ENCODE measurements at places on chromosomes 6 and 20. TPM values are rescaled to one million over a fixed set of nuclear protein-coding genes. Genes with fewer than 3 reads are reported as not detected.

Gene XKR7
- not detected for polyA plus RNA-seq

Gene KIF13A
- not detected for polyA plus RNA-seq

GRCh38 chr20:59032713-59033059 lies 551 bp upstream of the ATP5F1E start:
- no peak for DNase-seq

DNA sequence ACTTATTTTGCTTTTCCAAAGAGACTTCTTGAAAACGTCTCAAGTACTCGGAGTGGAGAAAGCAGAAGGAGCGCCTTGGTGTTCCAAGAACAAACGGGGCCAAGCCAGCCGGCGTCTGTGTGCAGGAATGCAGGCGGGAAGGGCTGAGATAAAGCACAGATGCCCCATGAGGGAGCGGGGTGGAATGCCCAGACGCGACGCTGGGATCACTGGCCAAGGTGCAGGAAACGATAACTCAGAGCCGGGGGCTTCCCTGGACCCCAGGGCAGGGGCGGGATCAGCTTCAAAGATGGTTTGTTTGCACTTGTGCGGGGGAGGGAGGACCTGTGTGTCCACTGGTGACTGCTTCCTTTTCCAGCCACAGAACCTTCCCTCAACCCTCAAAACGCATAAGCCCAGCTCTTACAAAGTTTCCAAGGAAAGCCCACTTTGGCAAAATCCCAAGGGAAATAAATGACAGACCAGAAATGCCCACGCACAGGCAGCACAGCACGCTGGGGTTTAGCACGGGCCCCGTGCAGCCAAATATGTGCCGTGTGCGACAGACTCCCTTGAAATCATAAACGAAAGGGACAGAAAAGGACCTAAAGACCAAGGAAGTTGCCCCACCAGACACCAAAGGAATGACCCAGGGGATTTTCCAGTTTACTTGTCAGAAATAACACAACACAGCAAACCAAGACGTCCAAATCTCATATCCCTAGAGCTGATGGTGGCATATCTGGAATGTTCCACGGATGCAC lies 113.9 kb downstream of the NFATC2 start:
- DNase-seq, result no peak

- no peak for DNase-seq
These were observed 60.3 kb downstream of the ADGRG6 start for GRCh38 chr6:142361779-142362750.

DNA sequence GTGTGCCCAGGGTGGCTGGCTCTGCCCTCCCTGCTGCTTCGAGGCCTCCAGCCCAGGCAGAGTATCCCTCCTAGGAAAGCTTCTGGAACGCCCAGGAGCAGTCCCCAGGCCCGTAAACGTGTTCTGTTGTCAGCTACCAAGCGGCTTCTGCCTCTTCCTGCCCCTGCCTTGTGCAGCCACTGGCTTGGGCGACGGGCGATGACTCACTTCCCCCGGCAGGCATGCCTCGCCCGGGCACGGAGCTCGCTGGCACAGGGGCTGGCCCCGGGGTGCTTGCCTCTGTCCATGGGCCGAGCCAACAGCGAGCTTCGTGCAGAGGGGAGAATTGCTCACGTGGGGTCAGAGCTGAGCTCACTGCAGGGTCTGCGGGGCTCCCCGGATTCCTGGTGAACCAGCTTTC lies 86.7 kb upstream of the THBS2 start:
- DNase-seq, result no peak

DNA sequence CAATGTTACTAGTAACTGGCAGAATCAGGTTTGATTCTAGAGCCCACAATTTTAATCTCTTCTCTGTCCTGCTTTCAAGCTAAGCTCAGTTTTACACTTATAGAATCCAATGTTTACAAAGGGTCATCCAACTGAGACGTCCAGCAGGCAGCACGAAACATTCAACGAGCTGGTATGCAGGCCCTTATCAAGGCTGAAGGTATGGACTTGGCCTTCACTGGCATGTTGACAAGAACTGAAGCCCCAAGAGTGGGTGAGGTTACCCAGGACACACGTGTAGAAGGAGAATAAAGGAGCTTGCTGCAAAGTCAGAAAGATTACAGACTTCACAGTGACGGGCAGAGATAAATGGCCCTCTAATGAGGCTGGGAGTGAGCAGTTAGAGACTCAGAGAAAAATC lies 187.4 kb downstream of the KIF16B start:
- no peak for DNase-seq

Gene VSX1
- polyA plus RNA-seq, result not detected

DNA sequence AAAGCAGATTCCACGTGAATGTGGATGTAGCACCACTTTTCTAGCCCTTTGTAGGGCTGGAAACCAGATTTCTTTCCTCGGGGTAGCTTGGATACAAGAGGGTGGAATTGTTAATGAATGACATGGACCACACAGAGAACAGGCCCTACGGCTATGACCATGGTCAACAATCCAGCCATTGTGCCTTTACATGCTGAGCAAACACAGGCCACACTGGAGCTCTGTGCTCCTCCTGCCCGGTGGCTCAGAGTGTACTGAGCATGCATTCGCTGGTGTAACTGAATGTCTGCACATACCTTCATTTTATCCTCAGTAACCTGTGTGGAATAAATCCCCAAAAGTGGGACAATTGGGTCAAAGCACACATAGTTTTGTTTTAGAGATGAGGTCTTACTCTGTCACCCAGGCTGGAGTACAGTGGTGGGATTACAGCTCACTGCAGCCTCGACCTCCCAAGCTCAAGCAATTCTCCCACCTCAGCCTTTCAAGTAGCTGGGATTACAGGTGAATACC lies 32.8 kb downstream of the LRP11 start:
- no peak for DNase-seq
